ENCODE measurements at places on chromosomes 2 and 18.
A peak's percentile ranks its signal among the peaks of the same experiment; 100 is the strongest.

DNA sequence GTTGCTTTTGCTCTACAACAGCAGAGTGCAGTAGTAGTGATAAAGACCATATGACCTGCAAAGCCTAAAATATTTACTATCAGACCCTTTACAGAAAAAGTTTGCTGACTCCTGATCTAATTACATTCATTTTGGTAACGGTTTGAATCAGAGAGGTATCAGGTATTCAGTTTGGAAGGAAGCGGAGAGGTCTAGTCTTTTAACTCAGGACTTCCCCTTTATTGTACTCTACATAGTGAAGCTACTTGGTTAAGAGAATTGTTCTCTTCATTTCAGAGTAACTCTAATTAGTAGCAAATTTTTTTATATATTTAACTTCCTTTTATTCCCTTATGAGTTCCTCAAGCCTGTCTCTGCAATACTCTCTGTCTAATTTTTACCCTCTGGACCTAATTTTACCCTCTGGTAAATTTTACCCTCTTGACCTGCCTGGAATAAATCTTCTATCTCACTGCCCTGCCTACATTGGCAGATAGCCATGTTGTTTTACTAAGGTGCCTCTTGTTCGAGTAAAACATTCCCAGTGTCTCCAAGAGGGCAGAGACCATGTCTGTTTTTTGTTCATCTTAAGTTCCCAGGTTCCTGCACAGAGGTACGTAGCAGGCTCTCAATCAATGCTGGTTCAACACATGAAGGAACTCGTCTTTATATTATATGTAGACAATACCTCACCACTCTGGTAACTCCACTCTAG lies 170.6 kb downstream of the DNAH6 start:
- DNase-seq, result no peak

- peak; percentile 20 for DNase-seq
Observed at GRCh38 chr18:31102025-31102684, at the start of gene DSC2. Gene DSC2, minus strand, starts transcription at chr18:31102421. Its CDS starts 450 bp downstream, at chr18:31101971.

DNA sequence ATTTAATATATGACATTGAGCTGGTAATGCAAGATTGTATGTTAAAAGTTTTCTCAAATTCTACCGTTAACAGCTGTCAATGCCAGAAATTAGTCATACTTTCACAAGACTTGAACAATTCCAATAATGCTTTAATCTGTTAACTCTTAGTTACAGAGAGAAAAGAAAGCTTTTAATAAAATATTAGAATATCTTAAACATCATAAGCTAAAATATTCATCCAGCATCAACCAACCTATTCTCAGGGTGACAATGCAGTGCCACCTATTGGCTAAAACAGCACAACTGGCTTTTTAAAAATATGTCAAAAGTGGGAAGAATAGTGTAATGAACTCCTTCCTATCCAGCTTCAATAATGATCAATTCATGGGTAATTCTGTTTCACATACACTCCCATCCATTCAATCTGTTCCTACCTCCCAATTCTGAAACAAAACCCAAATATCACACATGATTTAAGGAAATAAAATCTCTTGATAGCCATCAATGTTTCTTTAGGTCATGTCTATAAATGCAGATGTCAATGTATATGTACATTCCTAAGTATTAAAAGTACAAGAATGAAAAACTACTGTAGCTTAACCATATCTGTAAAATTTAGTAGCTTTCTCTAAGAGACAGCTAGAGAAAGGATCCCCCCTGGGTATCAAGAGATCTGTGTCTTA lies 79.8 kb upstream of the CCDC141 start:
- DNase-seq, result no peak

GRCh38 chr2:27219091-27219490 lies 1.9 kb downstream of the CAD start:
- DNase-seq, result no peak

DNA sequence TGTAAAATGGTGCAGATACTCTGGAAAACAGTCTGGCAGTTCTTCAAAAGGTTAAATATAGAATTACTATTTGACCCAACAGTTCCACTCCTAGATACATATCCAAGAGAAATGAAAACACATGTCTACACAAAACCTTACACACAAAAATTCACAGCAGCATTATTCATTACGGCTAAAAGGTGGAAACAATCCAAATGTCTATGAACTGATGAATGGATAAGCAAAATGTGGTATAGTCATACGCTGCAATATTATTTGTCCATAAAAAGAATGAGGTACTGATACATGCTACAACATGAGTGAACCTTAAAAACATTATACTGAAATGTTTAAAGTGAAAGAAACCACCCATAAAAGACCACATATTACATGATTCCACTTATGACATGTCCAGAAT lies 4.0 kb downstream of the CYP27C1 start:
- no peak for DNase-seq

GRCh38 chr2:149064856-149065630 lies 26.5 kb downstream of the LYPD6B start:
- no peak for DNase-seq

DNA sequence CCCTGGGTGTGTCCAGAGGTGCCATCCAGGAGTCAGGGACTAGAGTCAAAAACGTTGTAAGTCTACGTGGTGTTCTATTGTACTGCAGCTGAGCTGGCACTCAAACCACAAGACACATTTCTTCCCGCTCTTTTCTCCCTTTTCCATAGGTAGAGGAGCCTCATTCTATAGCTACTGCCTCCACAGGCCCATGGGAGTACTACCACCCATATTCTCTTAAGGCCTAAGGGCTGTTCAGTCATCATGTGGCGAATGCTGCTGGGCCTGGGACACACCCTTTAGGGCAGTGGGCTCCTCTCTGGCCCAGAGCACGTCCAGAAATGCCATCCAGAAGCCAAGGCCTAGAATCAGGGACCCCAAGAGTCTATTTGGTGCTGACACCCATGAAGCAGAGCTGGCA lies 1271.7 kb downstream of the CNTNAP5 start:
- no peak for DNase-seq

GRCh38 chr18:35949903-35950627 lies 22.4 kb upstream of the RMP24 start:
- DNase-seq, result peak; percentile 50

- no peak for DNase-seq
Observed at GRCh38 chr2:36214691-36215090, 140.9 kb upstream of the CRIM1 start.

DNA sequence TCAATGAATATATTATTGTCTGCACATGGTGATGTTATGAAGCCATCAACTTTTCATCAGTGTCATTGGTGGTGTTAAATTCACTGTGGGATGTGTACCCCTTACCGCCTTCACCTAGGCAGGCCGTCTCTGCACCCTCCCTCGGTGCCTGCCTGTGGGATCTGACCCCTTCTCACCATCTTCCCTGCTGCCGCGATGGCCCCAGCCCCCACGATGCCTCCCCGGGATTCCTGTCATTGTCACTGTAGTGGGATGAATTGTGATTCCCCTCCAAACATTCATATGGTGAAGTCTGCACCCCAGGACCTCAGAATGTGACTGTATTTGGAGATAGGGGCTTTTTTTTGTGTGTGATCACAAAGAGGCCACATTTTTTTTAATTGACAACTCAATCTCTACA lies 198.3 kb upstream of the HS6ST1 start:
- DNase-seq, result no peak

- DNase-seq, result no peak
Observed at GRCh38 chr2:51441786-51442185, 409.9 kb upstream of the NRXN1 start.

- DNase-seq, result no peak
Observed at GRCh38 chr2:205119136-205119535, 563.2 kb upstream of the NRP2 start.

DNA sequence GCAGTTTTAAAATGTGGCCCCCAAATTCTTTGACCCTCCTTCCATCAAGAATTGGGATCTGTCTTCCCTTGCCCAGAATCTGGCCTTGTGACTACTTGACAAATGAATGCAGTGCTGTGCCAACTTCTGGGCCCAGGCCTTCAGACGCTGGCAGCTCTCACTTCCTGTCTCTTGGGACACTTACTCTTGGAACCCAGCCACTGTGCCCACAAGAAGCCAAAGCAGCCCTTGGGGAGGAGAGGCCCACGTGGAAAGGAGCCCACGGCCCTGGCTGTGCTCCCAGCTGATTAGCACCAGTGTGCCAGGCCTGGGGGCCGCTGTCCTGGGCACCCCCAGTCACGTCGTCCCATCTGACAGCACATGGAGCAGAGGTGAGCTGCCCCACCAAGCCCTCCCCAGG lies 56.6 kb downstream of the RPL37A start:
- no peak for DNase-seq

DNA sequence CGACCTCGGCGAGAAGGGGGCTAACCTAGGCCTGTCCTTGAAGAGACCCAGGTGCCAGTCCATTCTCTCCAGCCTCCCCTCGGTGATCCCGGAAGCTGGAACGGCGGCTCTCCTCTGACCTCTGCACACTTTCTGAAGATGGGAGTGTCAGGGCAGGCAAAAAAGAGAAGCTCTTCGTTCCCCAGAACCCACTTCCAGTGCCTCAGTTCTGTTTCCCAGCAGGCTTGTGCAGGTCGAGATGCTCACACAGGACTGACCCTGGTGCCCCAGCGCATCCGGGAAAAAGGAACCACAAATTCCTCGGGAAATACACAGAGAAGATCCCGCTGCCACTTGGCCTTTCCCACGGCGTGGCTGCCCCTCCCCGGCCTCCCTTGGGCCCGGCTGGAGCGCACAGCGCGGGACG lies 681 bp upstream of the PTPN18 start:
- no peak for DNase-seq

DNA sequence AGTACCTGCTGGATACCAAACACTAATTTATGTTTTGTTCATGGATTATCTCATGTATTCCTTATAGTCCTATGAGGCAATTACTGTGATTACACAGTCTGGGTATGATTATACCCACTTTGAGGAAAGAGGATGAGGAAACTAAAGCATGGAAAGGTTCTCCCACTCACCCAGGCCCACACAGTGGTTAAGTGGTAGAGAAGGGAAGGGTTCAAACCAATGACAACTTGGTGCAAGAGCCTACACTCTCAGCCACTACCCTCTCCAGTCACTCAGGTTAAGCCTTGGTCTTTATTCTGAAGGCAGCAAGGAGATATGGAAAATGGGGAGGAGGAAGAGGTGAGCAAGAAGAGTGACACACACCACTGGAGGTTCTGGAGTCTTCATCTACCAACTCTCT lies 64.5 kb upstream of the PPP1CB start:
- no peak for DNase-seq

DNA sequence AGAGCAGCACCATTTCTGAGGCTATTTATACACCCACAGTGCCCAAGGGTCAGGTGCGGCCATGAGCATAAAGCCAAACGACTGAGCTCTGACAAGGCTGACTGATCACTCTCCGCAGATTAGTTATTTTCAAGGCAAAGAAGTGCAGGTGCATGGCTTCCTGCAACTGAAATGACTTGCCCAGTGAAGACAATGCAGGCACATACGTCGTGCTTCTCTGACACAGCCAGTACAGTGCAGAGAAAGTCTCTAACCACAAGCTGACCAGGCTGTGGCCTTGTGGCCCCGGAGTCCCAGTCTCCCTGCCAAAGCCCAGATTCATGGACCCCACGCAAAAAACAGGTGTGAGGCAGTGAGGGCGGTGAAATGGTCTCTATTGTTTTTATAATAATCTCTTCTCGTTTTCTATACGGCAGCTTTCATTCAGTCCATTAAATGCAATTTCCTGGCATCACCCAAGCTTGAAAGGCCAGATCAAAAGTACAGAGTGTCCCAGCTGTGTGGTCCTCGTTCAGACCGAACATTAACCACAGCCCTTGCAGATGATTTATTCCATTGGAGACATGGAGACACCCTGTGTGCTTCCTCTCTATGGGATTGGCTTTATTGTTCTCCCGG lies 447.0 kb upstream of the ID2 start:
- no peak for DNase-seq

- no peak for DNase-seq
Observed at GRCh38 chr2:112686348-112687217, 34.2 kb upstream of the NT5DC4 start.

DNA sequence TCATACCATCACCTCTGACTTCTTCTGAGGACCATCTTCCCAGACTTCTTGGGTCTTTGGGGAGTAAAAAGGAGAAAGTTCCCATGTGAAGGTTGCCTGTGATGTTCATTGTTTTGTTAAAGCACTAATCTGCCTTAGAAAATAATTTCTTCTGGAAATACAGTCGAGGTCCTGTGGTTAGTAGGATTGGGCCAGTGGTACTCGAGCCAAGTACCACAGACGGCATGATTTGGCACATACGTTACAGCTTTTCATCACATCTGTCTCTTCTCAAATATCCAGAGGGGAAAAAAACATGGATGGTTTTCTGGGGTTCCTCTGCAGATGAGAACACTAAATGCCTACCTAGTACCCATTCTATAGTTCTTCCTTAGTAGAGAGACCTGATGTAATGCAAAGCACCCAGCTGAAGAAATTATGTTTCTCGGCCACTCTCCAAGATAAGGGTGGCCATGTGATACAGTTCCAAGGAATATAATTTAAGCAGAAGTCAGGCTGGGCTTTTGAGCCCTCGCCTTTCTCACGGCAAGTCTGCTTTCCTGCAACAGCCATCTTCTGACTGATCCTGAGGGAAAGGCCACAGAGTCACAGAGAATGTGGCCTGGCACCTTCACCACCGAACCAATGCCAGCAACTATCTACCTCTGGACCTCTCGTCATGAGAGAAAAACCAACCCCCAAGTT lies 161.0 kb downstream of the RNF152 start:
- DNase-seq, result no peak

GRCh38 chr2:101188683-101189405 lies 37.7 kb upstream of the TBC1D8 start:
- no peak for DNase-seq

GRCh38 chr2:15684161-15685039 lies 92.7 kb downstream of the DDX1 start:
- DNase-seq, result no peak

- no peak for DNase-seq
Observed at GRCh38 chr18:32542221-32542798, 71.6 kb upstream of the GAREM1 start.

DNA sequence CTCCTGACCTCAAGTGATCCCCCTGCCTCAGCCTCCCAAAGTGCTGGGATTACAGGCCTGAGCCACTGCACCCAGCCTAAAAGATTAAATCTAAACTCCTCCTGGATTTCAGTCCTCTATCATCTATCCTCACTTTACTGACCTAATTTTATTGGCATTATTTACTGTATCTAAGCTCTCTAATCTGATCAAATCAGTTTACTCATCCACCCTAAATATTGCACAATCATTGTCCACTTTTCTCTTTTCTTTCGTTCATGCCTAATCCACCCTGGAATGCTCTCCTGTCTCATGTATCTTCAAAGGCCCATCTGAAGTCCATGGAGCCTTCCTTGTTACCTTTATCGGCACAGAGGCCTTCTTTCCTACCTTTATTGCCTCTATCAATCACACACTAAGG lies 31.6 kb upstream of the GPR155 start:
- no peak for DNase-seq

DNA sequence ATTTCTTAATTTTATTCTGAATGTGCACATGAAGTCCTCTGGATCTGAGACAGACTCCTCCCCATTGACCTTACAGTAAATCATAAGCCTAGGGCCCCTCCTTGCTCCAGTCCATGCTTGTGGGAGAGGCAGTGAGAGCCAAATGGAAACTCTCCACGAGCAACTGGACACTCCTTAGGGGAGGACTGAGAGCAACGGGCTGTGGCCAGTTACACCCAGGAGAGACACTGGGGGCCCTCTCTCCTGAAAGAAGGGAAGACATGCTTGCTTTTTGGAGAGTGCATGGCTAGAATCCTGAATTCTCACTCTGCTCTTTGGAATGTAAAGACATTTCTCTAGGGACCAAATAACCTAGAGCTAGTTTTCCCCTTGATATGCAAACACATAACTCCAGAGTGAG lies 49.0 kb upstream of the BIN1 start:
- DNase-seq, result no peak

- no peak for DNase-seq
Observed at GRCh38 chr2:171515672-171516298, 6.5 kb upstream of the CYBRD1 start.

- no peak for DNase-seq
Observed at GRCh38 chr2:197145471-197146056, 165.0 kb downstream of the ANKRD44 start.

All from D721Med (cell line).